NCI-H446 (cell line): ENCODE measurements at places on chromosomes 16 and 17.

GRCh38 chr17:74097450-74098135, 105.9 kb upstream of the RPL38 start:
- no peak for DNase-seq

DNA sequence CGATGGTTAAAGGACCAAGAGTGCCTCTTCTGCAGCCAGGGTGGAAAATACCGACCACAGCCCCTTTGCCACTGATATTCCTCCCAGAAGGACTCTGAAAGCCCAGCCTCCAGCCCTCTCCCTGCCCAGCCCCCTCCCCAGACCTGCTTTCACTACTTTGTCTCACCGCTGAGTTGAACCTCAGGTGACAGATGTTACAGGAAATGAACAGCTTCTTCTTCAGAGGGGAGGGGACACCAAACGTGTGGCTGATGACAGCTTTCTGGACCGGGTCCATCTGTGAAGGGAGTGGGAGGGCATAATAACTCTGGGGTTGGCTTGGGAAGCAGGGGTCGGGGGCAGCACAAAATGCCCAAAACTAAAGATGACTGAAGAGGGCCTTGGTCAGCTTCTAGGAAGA, 14.2 kb downstream of the NKIRAS2 start:
- no peak for DNase-seq

- DNase-seq: no peak
Observed at GRCh38 chr16:87336434-87337240, 19.4 kb upstream of the C16orf95 start.

DNA sequence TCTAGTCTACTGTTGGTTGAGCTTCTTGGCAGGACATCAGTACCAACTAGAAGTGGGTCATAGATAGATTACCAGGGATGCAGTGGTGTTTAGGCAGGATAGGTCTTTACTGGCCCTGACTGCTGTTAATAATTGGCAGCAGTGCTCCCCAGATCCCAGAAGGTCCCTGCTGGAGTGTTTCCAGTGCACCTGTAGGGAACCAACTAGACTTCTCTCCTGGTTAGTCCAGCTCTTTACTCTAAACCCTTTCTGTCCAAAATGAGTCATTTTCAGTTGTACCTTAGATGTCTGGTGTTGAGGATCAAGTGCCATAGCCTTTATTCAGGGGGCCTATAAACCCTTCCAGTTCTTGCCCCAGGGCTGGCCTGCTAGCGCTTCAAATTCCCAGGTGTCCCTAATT, 8.7 kb downstream of the POLR2C start:
- no peak for DNase-seq

- DNase-seq: no peak
Observed at GRCh38 chr16:89422905-89423630, 67.3 kb downstream of the ANKRD11 start.

DNA sequence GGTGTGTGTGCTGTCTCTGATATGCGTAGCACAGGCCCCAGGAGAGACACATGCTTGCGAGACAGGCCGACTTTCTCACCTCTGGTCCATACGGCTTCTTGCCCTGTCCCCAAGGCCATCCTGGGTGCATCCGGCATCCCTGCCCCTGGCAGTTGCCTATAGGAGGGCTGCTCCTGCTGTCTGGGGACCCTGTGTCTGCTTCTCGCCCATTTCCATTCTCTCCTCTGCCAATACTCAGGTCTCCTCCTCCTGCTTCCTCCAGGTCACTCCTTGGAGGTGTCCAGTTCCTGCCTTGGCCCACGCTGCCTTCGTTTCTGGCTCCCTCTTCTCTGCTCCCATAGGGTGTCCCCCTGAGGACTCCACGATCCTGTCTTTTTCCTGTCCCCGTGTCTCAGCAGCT, 89.0 kb downstream of the DNAH17 start:
- no peak for DNase-seq

DNA sequence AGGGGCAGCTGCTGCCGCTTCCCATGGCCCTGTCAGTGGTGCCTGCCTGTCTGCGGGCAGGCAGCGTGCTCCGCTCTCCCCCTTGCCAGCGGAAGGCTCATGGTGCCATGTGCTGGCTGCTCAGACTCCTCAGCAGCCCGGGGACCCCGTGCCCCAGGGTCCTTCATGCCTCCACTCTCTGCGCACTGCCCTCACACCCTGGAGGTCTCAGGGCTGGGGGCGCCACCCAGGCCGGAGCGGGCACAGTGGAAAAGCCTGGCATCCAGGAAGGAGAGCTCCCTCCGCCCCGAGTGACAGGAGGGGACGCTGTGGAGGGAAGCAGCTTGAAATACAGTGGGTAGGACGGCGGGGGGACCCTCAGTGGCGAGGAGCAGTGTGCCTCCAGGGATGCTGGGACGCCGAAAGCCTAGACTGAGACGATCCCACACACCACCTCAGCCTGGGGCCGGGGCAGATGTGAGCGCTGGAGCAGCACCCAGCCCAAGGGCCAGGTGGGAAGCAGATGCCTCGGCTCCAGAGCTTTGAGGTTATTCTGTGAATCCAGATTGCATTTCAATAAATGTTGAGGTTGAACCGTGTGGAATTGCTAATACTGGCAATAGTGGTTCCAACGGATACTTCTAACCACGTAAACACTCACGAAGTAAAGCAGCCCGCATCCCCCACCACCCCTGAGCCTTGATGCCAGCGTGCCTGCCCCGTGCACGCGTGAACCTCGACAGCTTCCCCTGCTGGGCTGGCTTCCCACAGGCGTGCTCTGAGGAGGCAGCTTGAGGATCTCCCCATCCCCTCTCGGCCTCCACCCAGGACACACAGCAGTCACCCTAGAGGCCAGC, 6.5 kb downstream of the TMEM204 start:
- no peak for DNase-seq

DNA sequence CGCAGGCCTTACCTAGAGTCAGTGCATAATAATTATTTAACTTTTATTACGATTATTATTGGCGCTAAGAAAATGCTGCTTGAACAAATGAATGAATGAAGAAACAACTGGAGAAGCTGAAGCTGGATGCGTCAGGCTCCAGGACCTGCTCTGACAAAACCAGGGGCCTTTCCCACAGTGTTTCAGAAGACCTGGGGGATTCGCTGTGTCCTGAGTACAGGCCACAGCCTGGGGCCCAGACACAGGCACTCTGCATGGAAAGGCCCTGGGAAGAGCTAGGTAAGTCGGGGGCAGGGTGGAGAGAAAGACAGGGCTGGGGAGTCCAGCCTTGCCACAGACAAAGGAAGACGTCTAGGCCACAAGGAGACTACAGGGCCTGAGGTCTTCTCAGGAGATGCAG, 226.1 kb downstream of the ZNF423 start:
- DNase-seq: no peak

DNA sequence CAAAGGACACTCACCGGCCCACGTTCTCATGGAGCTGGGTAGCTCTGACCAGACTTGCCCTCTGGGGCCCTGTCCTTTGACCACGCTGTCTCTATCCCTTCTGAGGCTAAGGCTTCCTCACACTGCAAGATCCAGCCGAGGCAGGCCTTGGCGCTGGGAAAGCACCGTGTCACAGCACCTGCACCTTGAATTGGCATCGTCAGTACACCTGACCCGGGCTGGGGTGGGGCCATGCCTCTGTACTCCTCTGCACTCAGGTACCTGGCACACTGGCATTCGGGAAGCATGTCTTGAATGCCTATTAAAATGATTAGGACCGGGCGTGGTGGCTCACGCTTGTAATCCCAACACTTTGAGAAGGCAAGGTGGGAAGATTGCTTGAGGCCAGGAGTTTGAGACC, 6.0 kb downstream of the TBC1D24 start:
- DNase-seq: no peak
